ENCODE measurements at places on chromosomes 5 and 9. TPM values are rescaled to one million over a fixed set of nuclear protein-coding genes. Genes with fewer than 3 reads are reported as not detected.

- no peak overlapping the region for H3K4me3 ChIP-seq
- no peak overlapping the region for H3K27ac ChIP-seq
- H3K36me3 ChIP-seq = no peaks in the 10 kb centered on the region
- no peaks in the 10 kb centered on the region for H3K27me3 ChIP-seq
- no peaks in the 10 kb centered on the region for H3K4me1 ChIP-seq
Observed at GRCh38 chr9:125620216-125620615, 86.8 kb downstream of the MAPKAP1 start.

Gene MSH3
- polyA plus RNA-seq = 13.3 TPM

Gene INSYN2B
- polyA plus RNA-seq = 0.15 TPM

DNA sequence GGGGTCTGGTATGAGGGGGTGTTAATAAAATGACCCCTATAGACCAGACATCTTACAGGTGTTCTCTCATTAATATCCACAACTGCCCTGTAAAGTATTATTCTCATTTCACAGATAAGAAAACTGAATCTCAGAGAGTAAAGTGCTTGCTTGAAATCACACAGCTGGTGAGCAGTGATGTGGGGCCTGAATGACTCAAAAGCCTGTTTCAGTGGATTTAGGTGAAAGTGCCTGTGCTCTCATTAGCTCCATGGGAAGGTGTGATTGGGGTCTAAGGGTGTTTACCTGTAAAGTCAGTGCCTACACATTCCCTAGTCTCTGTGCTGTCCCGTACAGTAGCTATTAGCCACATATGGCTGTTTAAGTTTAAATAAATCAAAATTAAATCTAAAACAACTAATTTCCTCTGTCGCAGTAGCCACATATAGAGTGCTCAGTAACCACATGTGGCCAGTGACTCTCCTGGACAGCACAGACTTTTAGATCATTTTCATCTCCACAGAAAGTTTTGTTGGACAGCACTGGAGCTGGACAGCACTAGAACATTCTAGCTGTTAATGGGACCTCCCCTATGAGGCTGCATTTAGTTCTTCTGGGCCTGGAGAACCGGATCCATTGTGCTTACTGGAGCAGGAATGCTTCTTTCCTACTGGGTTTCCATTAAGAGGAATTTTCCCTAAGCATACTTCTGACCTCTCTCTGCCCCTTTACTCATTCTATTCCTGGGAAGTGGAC lies 52.5 kb upstream of the SEMA6A start:
- no peaks in the 10 kb centered on the region for H3K36me3 ChIP-seq
- no peak overlapping the region for H3K27ac ChIP-seq
- no peak for DNase-seq

Gene SLC1A1
- 3.3 TPM for polyA plus RNA-seq

GRCh38 chr9:123679330-123679987 lies 250.5 kb downstream of the DENND1A start:
- peak overlapping the region; percentile 7 for H3K4me3 ChIP-seq
- H3K27ac ChIP-seq = no peak overlapping the region
- H3K36me3 ChIP-seq = no peaks in the 10 kb centered on the region
- DNase-seq = no peak
- H3K27me3 ChIP-seq = no peaks in the 10 kb centered on the region

Gene GHR
- polyA plus RNA-seq = not detected

Gene PCDHB10
- polyA plus RNA-seq = not detected

- H3K36me3 ChIP-seq = no peaks in the 10 kb centered on the region
- no peaks in the 10 kb centered on the region for H3K4me1 ChIP-seq
- no peak overlapping the region for H3K27ac ChIP-seq
- no peak overlapping the region for H3K4me3 ChIP-seq
- DNase-seq = no peak
- H3K27me3 ChIP-seq = peaks cover 3% of the 10 kb centered on the region
Observed at GRCh38 chr5:168365581-168366081, 74.2 kb downstream of the WWC1 start.

- no peak for DNase-seq
- H3K4me3 ChIP-seq = no peak overlapping the region
- no peaks in the 10 kb centered on the region for H3K27me3 ChIP-seq
Observed at GRCh38 chr5:1318659-1319251, 23.9 kb upstream of the TERT start.

- H3K4me1 ChIP-seq = no peaks in the 10 kb centered on the region
- H3K36me3 ChIP-seq = no peaks in the 10 kb centered on the region
- DNase-seq = no peak
- no peak overlapping the region for H3K4me3 ChIP-seq
- no peak overlapping the region for H3K27ac ChIP-seq
Observed at GRCh38 chr9:6383551-6384225, 29.3 kb upstream of the UHRF2 start.

DNA sequence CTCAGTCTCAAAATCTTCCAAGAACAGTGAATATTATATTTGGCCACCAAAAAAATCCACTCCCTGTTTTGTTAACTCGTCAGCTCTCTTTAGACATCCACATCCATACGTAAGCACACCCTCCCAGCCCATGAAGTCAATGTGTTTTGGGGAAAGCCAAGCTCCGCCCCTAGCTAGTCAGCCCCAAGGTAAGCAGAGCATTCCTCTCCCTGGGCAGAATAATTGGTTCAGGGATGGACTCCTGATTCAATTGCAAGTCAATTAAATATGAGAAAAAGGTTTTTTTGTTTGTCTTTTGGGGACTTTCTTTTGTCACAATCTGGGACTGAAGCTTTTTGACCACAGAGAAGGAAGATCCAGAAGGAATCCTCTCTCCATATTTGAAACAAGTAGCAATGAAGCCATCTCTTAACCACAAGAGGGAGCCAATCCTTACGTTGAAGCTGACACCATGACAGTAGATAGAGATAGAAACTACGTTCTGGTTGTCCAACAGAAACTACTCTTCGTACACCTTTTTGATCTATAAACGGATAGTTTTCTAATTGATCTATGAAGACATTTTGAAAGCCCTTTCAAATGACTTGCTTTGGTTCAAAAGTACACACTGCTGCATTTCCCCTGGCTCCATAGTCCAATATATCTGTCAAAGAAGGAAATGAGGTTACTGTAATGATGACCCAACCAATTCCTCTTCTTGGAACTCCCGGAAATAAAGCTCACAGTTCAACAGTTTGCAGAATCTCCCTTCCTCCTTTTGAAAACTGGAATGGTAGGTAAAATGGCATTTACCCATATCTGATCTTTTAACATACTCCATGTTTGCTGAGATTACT lies 166.4 kb downstream of the TLE1 start:
- no peak overlapping the region for H3K4me3 ChIP-seq
- no peak for DNase-seq
- H3K36me3 ChIP-seq = no peaks in the 10 kb centered on the region
- H3K27ac ChIP-seq = no peak overlapping the region

- no peak overlapping the region for H3K4me3 ChIP-seq
- peaks cover 60% of the 10 kb centered on the region for H3K36me3 ChIP-seq
- H3K27me3 ChIP-seq = no peaks in the 10 kb centered on the region
- H3K4me1 ChIP-seq = peaks cover 2% of the 10 kb centered on the region
- no peak overlapping the region for H3K27ac ChIP-seq
Observed at GRCh38 chr5:72226950-72227349, 93.1 kb downstream of the MRPS27 start.

Gene CAVIN4
- 0.12 TPM for polyA plus RNA-seq

- no peak overlapping the region for H3K4me3 ChIP-seq
- H3K4me1 ChIP-seq = peaks cover 84% of the 10 kb centered on the region
- peak overlapping the region; percentile 98 for H3K27ac ChIP-seq
- no peaks in the 10 kb centered on the region for H3K27me3 ChIP-seq
Observed at GRCh38 chr9:134393582-134394280, 67.5 kb downstream of the RXRA start.

Gene TOR4A
- 4.1 TPM for polyA plus RNA-seq

Gene CYFIP2
- 343 TPM for polyA plus RNA-seq

- DNase-seq = no peak
- no peaks in the 10 kb centered on the region for H3K4me1 ChIP-seq
Observed at GRCh38 chr5:159825551-159826051, 90.7 kb upstream of the ADRA1B start.

Gene PCDHB12
- polyA plus RNA-seq = not detected

DNA sequence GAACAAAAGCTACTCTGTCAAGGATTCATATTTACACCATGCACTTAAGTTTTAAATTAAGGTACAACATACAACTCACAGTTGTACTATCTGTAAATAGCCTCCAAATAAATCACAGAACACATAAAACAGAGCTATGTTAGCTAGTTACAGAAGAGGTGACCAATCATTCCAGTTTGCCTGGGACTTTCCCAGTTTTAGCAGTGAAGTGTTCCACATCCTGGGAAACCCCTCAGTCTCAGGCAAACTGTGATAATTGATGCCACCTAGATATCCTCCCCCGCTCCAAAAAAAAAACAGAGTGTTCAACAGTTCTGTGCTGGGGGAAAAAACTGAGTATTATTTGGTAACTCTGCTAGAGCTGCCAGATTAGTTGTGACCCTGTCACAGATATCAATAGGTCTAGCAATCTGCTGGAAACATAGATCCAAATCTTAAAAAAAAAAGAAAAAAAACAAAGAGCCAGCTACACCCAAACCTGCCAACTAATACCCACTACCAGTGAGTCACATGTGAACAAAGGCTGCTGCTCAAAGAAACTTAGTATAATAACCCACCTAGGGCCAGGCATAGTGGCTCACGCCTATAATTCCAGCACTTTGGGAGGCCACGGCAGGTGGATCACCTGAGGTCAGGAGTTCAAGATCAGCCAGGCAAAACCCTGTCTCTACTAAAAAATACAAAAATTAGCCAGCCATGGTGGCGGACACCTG lies 5.7 kb downstream of the TBCA start:
- no peak overlapping the region for H3K27ac ChIP-seq
- peak overlapping the region; percentile 13 for H3K4me3 ChIP-seq
- H3K27me3 ChIP-seq = no peaks in the 10 kb centered on the region
- no peak for DNase-seq

DNA sequence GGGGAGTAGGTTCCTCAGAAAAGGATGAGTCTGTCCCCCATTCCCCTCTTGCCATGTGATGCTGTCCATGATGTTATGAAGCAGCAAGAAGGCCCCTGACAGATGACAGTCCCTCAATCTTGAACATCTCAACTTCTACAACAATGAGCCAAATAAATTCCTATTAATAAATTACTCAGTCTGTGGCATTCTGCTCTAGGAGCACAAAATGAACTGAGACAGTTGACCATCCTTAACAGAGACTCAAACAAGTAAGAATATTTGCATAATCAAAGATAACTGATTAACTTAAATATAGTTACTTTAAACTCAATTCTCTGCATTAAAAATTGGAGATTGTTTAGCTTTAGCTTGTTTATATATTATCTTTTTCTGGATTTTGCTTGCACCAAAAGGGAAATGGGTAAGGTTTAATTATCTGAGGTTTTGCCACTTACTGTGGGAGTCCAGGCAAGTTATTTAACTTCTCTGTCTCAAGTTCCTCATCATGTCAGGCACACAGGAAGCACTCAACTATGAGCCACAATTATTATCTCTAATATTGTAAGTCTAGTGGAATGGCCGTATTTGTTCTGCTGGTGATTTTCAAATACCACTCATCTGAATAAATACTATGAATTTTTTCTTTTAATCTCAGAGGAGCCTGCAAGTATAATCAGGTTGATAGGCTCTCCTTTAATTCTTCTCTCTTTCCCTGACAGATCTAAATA lies 162.9 kb downstream of the TSSK1B start:
- H3K27me3 ChIP-seq = no peaks in the 10 kb centered on the region
- DNase-seq = no peak
- H3K4me3 ChIP-seq = no peak overlapping the region
- no peaks in the 10 kb centered on the region for H3K36me3 ChIP-seq

DNA sequence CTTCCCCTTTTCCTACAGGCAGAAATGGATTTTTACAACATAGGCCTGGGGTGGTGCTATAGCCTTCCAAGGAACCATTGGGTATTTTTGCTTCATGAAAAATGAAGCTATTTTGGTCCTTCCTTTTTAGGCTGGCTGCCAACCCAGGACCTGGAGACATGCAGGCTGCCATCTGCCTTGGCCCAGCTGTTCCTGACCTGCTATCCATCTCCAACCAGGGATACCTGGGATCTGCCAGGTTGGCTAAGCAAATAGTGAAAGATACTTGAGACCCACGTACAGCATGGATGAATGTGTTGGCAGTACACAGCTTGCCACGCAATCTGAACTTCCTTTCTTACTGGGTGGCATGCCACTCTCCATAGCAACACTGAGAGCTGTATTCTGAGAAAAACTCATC lies 31.1 kb downstream of the MRPS27 start:
- H3K36me3 ChIP-seq = peaks cover 11% of the 10 kb centered on the region
- DNase-seq = no peak
- no peaks in the 10 kb centered on the region for H3K27me3 ChIP-seq
- H3K4me3 ChIP-seq = no peak overlapping the region
- no peaks in the 10 kb centered on the region for H3K4me1 ChIP-seq
- no peak overlapping the region for H3K27ac ChIP-seq

Gene CDH9
- not detected for polyA plus RNA-seq

Gene ZBED3
- 0.07 TPM for polyA plus RNA-seq

- H3K27ac ChIP-seq = no peak overlapping the region
- H3K4me3 ChIP-seq = no peak overlapping the region
- no peak for DNase-seq
- no peaks in the 10 kb centered on the region for H3K36me3 ChIP-seq
- H3K27me3 ChIP-seq = no peaks in the 10 kb centered on the region
Observed at GRCh38 chr9:12141422-12141821, 551.8 kb upstream of the TYRP1 start.

GRCh38 chr5:58450811-58451629 lies 8.9 kb downstream of the PLK2 start:
- peaks cover 6% of the 10 kb centered on the region for H3K27me3 ChIP-seq
- H3K27ac ChIP-seq = no peak overlapping the region
- H3K36me3 ChIP-seq = no peaks in the 10 kb centered on the region

GRCh38 chr5:72248410-72248981 lies 71.5 kb downstream of the MRPS27 start:
- H3K4me3 ChIP-seq = no peak overlapping the region
- no peaks in the 10 kb centered on the region for H3K36me3 ChIP-seq
- H3K27me3 ChIP-seq = no peaks in the 10 kb centered on the region
- no peak for DNase-seq
- H3K27ac ChIP-seq = no peak overlapping the region

Gene SPOCK1
- polyA plus RNA-seq = not detected

DNA sequence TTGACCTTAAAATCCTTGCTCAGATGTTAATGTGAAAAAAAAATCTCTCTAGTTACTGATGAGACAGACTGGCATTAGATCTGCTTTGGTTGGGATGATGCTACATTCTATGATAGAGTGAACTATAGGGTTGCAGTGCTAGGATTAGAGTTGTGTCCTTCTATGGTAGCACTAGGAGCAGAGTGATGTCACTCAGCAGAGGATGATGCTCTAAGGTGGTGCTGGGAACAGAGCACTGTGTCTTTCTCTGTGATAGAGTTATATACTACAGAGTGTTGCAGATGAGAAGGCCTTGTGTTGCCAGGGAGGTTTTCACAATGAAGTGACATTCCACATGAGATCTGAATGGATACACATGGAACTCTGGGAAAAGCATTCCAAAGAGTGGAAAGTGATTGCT lies 462.3 kb downstream of the CDH12 start:
- no peaks in the 10 kb centered on the region for H3K27me3 ChIP-seq
- DNase-seq = no peak
- H3K27ac ChIP-seq = no peak overlapping the region
- no peak overlapping the region for H3K4me3 ChIP-seq
- H3K4me1 ChIP-seq = no peaks in the 10 kb centered on the region

Gene RNF180
- polyA plus RNA-seq = not detected
